ENCODE measurements at places on chromosomes 5 and 9.

DNA sequence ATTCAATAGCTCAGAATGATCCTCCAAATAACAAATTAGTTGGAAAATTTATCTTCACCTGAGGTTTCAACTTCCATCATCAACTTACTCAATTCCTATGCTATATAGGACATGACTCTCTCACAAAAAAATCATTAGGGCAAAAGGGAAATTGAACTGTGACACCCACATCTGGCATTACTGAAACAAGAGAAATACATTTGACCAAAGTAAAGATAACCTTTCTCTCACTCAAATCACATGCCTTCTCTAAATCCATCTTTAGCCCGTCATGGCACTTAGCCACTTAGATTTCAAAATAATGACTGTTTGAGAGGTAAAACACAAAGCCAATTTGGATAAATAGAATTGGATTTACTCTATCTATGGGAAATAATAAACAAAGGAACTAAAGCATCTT, 126.4 kb downstream of the ADAMTS6 start:
- DNase-seq = no peak

DNA sequence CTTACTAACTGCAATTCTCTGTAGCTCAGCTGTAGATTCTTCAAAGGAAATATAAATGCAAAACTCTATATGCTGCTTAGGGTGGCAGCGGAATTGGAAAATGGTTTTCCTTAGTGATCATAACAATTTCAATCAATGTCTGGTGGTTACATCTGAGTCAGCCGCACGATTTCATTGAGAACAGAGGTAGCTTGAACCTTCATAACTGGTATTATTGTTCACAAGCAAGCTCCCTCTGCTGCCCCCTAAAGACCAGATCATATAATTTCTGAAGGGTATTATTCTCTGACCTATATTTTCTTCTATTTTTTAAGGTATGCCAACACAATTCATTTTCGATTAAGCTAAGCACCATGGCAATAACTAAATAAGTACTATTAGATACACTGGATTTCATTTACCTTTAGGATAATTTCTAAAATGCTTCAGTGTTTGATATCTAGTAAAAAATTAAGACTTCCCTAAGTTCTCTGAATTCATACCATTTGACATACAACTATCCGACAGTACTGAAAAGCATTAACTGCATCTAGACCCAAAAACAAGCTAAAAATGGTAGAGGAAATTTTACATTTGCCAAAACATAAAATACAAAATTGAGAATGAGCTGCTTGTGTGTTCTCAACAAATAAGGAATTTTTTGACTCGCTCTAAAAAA, 181.1 kb upstream of the SPEF2 start:
- no peak for DNase-seq

DNA sequence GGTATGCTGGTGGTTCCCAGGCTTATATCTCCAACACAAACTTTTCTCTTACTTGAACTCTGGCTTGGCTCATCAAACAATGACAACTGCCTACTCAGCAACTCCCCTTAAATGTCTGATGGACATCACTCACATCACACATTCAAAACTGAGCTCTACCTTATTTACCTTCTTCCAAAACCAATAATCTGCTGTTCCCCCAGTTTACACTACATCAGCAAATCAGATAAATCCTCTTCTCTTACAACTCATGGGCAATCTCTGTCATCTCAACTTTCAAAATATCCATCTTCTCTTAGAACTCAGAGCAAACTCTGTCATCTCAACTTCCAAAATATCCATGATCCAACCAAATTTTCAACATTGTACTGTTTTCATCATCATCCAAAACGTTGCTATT, 2347.9 kb upstream of the ACO1 start:
- no peak for DNase-seq

DNA sequence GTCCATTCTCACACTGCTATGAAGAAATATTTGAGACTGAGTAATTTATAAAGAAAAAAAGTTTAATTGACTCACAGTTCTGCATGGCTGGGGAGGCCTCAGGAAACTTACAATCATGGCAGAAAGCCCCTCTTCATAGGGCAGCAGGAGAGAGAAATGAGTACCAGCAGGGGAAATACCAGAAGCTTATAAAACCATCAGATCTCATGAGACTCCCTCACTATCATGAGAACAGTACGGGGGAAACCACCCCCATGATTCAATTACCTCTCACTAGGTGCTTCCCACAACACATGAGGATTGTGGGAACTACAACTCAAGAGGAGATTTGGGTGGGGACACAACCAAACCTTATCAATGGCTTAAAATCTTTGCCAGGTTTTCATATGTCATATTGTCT, 20.3 kb upstream of the TENT4A start:
- no peak for DNase-seq

GRCh38 chr5:52856564-52856963, 68.8 kb downstream of the ITGA1 start:
- DNase-seq = no peak

All from CD8-positive, alpha-beta T cell (primary cell).